Hematopoietic multipotent progenitor cell treated with erythropoietin and hydrocortisone succinate and interleukin-3 and kit ligand, for 4 days (in vitro differentiated cells): ENCODE measurements at places on chromosomes 5 and 9.

- DNase-seq: peak; percentile 80
Measured at GRCh38 chr9:88291856-88292255, 96.4 kb upstream of the SPIN1 start.

- DNase-seq: no peak
Measured at GRCh38 chr9:92186631-92187030, 71.4 kb upstream of the SPTLC1 start.

DNA sequence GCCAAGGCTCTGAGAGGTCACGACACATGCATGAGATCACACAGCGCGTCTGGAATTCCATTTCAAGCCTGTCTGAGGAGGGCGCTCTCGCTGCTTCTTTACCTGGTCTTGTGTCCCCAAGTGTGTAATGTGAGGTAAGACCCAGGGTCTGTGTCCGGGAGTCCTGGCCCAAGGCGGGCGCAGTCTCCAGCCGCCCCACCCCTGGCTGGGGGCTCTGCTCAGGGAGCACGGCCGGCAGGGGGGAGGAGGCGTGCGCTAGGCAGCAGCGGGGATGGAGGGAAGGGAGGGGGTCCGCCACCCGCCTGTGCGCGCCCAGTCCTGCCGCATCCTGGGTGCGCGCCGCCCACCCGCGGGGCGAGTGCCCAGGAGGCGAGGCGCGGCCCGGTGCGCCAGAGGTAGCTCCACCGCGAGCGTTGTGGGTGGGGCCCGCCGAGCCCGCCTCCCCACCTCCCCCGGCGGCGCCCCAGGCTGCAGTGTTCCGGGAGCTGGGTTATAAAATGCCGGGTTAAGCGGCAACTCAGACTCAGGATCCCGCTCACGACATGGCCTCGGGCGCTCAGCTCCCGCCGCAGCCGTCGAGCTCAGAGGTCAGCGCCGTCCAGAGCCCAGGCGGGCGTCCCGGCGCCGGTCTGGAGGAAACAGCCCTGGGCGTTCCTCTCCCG is at the start of gene CCNI2:
CCNI2 (plus strand) TSS at position 473 of the 662 bp plus-strand sequence; CDS start at position 543, 70 bp downstream.
- DNase-seq: peak; percentile 41

- DNase-seq: no peak
Measured at GRCh38 chr5:100644185-100644584, 109.0 kb downstream of the FAM174A start.

GRCh38 chr5:129356846-129357245 is 103.3 kb upstream of the ADAMTS19 start:
- no peak for DNase-seq

GRCh38 chr5:111337133-111337532 is 112.9 kb downstream of the CAMK4 start:
- no peak for DNase-seq

GRCh38 chr5:6158974-6159831 is 219.1 kb downstream of the MED10 start:
- no peak for DNase-seq

GRCh38 chr5:120882038-120882775 is 418.1 kb downstream of the PRR16 start:
- no peak for DNase-seq

GRCh38 chr9:2260417-2261306 is 245.5 kb downstream of the SMARCA2 start:
- no peak for DNase-seq

DNA sequence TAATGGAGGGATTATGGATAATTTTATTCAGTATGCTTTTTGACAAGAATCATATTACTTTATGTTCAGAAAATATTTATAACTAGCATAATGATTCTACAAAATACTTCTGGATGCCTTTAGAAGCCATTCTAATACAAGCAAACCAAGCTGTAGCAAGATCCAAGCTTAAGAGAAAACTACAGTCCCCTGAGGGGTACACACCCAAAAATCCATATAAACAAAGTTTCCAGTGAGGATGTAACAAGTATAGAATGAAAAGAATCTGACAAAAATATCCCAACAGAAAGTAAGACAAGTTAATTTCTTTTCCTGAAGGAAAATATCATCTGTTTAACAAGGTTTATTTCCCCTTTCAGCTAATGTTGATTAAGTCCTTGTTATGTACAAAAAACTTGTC is 53.9 kb downstream of the MLLT3 start:
- no peak for DNase-seq

DNA sequence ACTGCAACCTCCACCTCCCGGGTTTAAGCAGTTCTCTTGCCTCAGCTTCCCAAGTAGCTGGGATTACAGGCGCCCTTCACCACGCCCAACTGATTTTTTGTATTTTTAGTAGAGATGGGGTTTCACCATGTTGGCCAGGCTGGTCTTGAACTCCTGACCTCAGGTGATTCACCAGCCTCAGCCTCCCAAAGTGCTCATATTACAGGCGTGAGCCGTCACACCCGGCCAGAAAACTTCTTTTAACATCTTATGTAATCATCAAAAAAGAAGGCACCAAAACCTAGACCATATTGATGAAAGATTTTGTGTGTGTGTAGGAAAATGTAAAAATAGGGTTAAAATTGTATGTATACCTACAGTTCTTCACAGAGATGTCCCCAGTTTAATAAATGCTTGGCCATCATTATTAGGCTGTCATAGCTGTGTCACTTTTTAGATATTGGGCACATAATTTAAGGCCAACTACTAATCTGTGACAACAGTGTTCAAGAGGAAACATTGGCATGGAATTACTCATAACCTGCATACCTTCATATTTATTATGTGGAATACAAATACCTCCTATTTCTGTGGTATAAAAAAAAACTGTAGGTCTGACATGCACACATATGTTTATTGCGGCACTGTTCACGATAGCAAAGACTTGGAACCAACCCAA is 44.4 kb downstream of the RAD50 start:
- DNase-seq: no peak

- DNase-seq: no peak
Measured at GRCh38 chr5:180601591-180602480, 10.5 kb upstream of the SCGB3A1 start.

DNA sequence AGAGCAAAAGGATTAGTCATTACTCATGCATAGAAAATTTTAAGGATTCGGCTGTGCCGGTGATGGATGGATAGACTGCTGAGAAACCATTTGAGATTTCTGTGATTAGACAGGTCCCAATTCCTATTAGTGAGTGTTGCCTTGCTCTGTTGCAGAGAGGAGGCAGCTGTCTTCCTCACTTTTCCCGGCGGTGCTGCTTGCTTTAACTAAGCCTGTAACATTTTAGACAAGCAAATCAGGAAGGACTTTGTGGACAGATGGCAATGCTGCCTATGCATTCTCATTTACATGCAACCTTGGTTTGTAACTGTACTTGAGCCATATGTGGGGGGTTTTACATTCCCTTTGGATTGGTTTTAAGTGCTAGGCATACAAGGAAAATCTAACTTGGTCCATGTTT is 1176.3 kb downstream of the CDH18 start:
- no peak for DNase-seq

DNA sequence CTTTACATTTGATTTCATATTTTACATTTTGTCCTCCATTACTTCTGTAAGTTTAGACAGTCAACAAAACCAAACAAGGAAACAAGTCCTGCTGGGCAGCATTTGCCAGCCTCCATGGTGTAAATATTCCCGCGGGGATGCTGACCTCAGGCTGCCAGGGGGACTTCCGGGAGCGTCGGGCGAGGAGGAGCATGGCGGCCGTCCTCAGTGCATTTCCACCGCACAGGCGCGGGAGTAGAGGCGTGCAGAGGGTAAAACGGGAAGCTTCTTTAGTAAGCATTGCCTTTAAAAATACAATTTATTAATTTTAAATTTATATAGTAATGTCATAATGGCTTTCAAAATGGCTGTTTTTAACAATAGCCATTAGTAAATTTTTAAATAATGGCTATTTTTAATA is 385.3 kb upstream of the IRX4 start:
- no peak for DNase-seq

- DNase-seq: no peak
Measured at GRCh38 chr5:145944328-145944727, 8.0 kb downstream of the SH3RF2 start.

GRCh38 chr5:146238973-146239372 is 35.6 kb downstream of the RBM27 start:
- DNase-seq: no peak

- DNase-seq: no peak
Measured at GRCh38 chr5:179120421-179120861, 60.3 kb downstream of the ZNF354C start.

DNA sequence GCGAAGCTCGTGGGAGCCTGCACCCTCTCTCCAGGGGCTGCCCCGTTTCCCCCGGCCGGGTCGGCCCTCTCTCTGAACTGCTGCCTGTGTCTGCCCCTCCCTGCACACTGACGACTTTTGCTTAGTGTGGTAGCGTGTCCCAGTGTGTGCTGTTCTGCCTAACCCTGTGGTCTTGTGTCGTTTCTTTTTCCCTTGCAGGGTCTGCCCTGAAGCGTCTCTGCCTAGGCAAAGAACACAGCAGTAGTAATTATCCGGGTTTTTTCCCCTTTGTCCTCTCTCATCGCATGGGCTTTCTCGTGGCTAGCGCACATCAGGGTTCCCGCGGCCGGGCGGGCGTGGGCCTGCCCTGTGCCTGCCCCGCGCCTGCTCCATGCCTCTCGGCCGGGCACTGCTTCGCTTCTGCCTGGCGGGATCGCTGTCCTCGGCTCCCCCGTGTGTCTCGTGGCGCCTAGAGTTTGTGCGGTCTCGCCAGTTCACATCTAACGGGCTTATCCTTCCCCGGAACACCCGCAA is 122.7 kb downstream of the WNK2 start:
- DNase-seq: no peak

DNA sequence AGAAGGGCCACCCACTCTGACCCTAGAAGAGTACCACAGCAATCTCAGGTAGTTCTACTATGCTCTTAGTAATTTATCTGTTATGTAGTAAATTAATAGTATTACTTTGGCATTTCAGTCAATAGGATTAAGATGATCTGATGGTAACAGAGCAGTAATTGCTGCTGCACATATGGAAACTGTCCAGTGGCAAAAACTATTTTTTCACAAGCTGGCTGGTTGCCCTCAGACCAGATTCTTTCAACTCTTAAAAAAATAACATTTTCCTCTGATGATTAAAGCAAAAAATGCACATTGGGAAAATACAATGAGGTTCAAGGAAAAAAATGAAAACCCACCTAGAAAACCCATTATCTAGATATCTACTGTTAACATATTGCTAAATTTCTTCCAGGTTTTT is 19.7 kb downstream of the GLRA1 start:
- no peak for DNase-seq

- DNase-seq: no peak
Measured at GRCh38 chr9:118954857-118955256, 414.4 kb downstream of the BRINP1 start.

- no peak for DNase-seq
Measured at GRCh38 chr9:91017245-91017644, 215.6 kb downstream of the SYK start.

DNA sequence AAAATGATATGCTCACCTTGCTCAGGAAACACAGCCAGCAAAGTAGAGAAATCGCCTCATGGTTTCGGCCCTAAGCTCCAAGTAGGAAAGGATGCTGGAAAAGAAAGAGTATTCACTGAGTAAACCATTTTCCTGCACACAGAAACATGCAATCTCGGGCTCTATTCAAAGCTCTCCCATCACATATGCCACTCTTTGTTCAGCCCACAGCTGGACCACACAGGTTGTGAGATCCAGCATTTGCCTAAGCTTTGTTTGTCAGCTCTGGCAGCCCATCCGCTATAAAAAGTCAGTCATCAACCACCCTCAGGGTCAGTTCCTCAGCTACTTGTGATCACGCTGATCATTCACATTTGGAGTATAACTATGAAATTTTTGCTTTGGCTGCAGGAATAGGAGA is 96.5 kb upstream of the SMARCA2 start:
- no peak for DNase-seq

- no peak for DNase-seq
Measured at GRCh38 chr9:93731963-93732362, 155.6 kb downstream of the PHF2 start.

GRCh38 chr5:64074533-64074932 is 91.1 kb upstream of the RNF180 start:
- DNase-seq: peak; percentile 57

DNA sequence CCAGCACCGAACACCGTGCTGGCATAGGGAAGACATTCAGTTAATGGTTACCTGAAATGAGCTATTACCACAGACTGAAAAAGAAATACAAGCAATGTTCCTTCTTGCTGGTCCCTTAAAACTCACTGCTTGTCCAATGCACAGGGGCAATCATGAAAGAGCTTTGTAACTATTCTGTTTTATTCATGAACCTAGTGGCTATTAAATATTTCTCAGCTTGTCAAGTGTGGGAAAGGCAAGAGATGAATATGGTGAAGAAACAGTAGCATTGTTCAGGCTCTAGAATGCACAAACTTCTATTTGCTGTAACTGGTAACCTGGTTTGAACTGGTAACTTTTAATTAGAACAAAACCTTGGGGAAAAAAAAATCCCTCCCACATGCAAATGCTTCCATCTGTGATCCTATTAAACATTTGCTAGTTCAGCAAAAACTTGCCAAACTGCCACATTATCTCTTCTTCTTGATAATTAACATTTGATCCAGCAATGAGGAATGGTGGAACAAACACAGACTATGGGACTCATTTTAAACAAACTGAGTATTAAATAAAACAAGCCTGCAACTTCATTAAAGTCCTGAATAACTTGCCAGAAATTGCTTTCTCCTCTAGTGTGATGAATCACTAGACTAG is 36.1 kb downstream of the YIPF5 start:
- DNase-seq: no peak

DNA sequence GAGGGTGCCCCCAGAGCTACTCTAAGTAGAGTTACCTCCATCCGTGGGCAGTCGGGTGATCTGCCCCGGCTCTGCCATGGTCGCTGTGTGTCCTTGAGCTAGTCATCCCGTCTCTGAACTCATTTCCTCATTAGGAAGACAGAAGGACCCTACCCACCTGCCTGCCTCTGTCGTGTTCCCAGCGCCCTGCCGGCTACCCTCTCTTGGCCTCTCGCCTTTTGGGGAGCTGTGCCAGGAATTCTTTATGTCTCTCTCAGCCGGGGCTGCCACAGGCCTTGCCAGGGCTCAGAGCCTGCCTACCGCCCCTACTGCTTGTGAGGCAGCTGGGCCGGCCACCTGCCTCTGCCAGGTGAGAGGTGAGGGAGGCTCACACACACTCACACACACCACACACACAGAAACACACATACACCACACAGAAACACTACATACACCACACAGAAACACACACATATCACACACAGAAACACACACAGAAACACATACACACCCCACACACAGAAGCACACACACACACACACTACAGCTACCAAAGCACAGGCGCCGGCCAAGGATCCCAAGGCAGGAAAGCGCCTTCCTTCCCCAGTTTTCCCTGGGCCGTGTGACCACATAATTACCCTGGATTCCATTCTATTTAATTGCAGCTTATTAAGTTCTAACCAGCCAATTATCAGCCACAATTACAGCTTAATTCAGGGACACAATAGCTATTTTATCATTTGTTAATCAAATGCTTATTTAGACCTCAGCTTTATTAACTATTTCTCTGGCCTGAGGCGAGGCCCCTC is 41.7 kb downstream of the UNC5A start:
- DNase-seq: no peak
